Tibial nerve (tissue), 4 donors: ENCODE measurements at places on chromosomes 6 and 20.

GRCh38 chr6:49543087-49543858 is 7.2 kb upstream of the C6orf141 start:
- DNase-seq, result no peak

DNA sequence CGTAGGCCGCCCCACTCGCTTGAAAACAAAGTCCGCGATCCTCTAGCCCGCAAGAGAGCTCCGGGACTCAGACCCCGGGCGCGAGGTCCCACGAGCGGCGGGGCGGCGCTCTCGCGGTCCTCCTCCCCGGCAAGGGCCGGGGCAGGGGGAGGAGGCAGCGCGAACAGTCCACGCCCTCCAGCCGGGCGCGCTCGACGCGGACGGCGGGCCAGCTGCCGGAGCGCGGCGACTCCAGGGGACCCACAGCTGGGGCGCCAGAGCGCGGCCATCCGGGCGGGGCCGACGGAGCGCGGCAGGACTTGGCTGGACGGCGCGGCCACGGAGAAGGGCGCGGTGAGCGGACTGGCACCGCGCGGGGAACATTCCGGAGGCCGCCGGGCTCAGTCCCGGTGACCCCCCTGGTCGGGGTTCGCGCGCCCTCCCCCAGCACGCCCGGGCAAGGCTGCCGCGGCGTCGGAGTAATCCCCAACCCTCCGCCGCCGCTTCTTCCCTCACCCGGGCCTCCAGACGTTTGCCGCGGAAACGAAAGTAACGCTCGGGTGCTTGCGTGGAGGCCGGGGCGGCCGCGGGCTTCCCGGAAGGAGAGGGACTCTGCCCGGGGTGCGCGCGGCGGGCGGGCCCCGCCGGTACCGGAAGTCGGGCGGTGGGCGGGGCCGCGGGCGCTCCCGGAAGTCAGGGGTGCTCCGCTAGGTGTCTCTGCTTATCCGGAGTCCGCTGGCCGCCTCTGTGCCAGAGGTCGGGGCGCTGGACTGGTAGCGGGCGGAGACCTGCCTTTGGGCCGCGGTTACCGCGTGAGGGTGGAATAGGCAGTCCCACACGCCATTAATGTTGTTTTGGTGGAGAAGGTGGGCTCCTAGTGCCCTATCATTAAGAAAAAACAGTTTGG is at the start of gene RIPK1:
Gene RIPK1 (plus strand): TSS at position 166 of the 886 bp plus-strand sequence. CDS start 8,330 bp downstream, outside the sequence.
- peak; percentile 88 for DNase-seq

DNA sequence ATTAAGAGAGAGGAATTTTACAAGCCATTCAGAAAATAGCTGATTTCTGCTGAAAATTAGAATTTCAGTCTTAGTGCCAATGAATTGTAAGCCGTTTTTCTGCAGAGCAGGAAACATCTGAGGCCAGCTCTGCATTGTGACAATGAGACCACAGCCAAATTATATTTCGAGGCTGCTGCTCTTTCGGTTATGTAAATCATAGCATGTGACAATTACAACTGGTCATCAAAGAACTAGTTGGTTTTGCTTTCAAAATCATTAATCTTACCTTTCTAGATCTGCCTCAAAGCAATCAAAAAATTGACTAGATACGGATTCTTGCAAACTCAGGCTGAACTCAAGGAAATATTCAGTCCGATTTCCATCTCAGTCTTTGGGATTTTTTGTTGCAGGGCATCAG is 33.4 kb upstream of the INSM1 start:
- DNase-seq, result no peak

GRCh38 chr20:17885544-17885943 is 83.0 kb downstream of the SNX5 start:
- peak; percentile 58 for DNase-seq

- no peak for DNase-seq
Observed at GRCh38 chr20:45404438-45404837, 3.7 kb upstream of the DBNDD2 start.

DNA sequence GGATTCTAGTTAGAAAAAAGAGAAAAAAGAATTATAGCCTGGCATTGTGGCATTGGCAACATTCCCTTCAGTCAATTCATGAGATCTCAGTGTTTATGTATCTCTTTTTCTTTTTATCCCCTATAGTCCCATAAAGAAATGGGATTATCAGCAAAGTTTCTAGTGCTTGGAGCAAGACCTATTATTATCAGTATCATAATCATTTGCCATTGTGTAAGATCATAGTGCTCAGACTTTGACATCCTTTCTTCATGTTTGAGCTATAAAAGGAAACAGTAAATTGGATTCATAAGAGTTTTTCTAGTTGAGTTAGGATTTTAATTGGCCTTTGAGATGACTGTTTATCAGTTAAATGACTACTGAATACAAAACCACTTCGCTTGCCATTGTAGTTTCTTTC is 295.6 kb downstream of the GRIK2 start:
- no peak for DNase-seq

- no peak for DNase-seq
Observed at GRCh38 chr20:3390759-3391425, 16.6 kb downstream of the DNAAF9 start.
